Stimulated activated CD8-positive, alpha-beta memory T cell treated with anti-CD3 and anti-CD28 coated beads, Interleukin-15, amount 100 ng/mL, for 1 hour (primary cell): ENCODE measurements at places on chromosomes 6 and 20.

GRCh38 chr6:166494757-166495486 is 91.6 kb downstream of the RAMACL start:
- DNase-seq = no peak

- DNase-seq = no peak
Observed at GRCh38 chr6:81148751-81149150, 603.7 kb downstream of the TENT5A start.

DNA sequence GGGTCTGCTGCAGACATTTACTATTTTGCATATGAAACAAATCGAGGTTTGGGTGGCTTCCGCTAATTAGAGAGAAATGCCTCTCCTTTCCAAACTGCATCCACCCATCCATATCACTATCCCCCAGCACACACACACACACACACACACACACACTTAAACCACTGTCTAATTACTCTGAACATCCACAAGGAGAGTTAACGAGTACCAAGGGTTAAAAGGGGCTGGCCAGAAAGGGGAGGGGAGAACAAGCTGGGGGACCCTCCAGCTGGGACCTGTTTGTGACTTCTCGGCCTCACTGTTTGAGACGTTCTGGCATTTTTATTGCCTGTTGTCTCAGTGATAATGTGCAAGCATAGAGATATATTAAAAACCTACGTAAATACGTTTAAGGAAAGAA is 261.2 kb downstream of the FOXC1 start:
- DNase-seq = no peak

DNA sequence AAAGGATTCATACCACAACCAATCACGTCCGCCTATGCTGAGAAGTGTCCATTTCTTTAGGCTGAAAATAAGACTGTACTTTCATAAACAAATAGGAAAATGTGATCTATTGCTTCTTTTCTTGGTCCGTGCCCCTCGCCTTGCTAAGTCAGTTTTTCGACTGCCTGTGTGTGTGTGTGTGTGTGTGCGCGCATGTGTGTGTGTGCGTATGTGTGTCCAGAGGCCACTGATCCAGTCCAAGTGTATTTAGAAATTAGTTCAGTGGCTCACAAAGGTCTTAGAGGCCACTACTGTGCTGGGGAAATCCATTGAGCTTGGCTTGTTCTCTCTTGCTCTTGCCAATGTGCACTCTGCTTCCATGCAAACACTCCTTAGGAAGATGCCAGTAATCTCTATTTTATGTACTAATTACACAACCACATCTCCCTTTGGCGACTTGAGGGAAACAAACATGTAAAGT is 50.5 kb downstream of the SLC22A23 start:
- no peak for DNase-seq
